Renal cortex interstitium (tissue), 15 donors: ENCODE measurements at places on chromosomes 1 and 21. TPM values are rescaled to one million over a fixed set of nuclear protein-coding genes. Genes with fewer than 3 reads are reported as not detected.

The FHAD1 gene
- 6.5 TPM for polyA plus RNA-seq

GRCh38 chr1:111450185-111450584 lies 921 bp downstream of the ATP5PB start:
- DNase-seq: no peak

GRCh38 chr1:1385931-1386330 lies 10.9 kb upstream of the AURKAIP1 start:
- no peak for DNase-seq

GRCh38 chr1:74468982-74469603 lies 43.3 kb downstream of the LRRC53 start:
- DNase-seq: peak; percentile 25

DNA sequence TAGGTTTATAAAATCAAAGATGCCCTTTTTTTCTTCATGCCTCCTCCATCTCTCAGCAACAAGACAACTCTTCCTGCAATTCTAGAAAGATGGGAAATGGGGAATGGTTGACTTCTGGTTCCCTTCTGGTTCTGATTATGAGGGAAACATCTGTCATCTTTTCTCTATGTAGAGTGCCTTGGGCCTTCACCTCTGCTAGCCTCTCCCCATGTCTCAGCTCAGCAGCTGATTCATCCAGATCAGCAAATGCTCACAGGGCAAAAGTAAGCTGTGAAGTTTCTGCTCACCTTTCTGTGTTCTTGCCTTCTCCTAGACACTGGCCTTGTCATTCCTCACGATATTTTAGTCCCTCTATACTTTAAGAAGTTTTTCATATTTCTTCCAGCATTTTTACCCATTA lies 17.8 kb upstream of the BECN2 start:
- no peak for DNase-seq

DNA sequence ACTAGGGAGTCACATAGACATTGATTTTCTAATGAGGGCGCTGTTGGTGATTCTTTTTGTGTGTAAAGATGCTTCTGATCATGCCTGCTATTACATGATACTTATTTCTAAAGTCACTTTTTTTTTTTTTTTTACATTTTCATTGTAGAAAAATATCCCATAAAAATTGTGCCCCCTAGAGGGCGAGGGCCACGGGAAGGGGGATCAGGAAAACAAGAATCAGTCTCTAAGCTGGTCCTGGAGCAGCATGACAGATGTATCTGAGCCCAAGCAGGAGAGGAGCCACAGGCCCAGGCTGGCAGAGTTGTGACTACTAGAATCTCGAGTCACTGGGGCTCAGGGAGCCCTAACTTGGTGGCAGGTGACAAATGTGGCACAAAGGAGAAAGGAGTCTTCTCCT lies 28.1 kb downstream of the ZSCAN20 start:
- no peak for DNase-seq

GRCh38 chr1:237700181-237700580 lies 190.5 kb downstream of the ZP4 start:
- no peak for DNase-seq

- DNase-seq: no peak
Observed at GRCh38 chr21:38925923-38926322, 120.2 kb downstream of the ETS2 start.

DNA sequence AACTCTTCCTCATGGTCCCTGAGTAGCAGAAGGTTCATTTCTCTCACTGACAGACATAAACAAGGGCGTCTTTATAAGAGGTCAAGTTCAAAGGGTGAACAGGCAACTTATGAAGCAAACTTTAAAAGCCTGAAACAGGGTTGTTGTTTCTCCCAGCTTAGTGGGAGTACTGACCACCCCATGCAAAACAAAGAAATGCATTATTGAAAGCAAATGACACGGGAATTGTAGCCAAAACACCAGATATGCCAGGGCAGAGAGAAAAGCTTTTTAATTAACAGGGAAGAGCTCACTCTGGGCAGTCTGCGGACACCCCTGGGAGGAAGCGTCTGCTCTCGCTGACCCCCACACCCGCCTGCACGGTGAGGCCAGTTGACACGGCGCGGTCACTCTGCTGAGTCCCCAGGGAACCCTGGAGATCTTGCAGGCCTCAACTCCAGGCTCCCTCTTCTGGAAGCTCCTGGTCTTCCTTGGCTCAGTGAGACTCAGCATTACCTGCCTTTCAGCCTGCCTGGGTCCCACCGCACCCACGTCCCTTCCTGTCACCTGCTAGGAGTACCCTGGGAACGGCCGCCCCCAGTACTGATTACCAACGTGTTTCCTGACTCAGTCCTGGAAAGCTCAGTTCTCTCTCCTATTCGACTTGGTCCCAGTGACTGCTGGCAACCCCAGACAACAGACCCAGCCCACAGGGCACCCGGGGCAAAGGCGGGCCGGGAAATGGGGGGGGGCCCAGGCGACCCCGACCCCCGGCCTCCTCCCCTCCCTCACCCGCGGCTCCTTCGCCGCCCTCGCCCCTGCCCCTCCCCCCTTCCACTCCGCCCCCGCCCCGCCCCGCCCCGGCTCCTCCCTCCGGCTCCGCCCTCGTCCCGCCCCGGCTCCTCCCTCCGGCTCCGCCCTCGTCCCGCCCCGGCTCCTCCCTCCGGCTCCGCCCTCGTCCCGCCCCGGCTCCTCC lies 972 bp downstream of the CFAP410 start:
- DNase-seq: peak; percentile 50

DNA sequence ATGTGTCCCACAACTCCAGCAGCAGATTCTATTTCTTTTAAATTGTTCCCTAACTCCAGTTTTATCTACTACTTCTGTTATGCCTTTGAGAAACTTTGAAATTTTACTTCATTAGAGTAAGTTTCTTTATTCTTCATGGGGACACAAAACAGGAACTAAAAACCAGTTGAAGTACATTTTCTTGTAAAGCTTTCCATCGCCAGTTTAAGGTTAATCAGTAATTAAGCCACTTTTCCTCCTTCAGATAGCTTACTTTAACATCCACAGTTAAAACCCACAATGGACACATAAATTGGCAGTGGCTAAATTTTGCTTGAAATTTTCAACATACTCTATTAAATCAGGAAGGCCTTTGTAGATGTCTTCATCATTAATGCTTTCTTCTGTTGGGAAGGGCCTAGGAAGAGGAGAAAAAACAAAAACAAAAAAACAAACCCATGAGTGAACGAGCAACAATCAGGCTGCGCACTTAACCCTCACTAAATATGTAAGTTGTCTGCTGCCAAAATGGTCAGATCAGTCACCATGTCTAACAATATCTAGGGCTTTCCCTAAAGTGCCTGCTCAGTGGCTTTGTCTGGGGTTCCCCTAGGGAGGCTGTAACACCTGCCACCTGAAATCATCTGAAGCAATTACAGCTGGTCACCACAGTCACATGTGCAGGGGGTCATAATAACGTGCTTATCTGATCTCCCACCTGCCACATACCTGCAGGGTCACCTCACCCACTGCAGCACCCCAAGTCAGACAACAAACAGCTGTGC lies 187.9 kb downstream of the VAV3 start:
- DNase-seq: no peak

The ZBTB18 gene
- polyA plus RNA-seq: 22.3 TPM

DNA sequence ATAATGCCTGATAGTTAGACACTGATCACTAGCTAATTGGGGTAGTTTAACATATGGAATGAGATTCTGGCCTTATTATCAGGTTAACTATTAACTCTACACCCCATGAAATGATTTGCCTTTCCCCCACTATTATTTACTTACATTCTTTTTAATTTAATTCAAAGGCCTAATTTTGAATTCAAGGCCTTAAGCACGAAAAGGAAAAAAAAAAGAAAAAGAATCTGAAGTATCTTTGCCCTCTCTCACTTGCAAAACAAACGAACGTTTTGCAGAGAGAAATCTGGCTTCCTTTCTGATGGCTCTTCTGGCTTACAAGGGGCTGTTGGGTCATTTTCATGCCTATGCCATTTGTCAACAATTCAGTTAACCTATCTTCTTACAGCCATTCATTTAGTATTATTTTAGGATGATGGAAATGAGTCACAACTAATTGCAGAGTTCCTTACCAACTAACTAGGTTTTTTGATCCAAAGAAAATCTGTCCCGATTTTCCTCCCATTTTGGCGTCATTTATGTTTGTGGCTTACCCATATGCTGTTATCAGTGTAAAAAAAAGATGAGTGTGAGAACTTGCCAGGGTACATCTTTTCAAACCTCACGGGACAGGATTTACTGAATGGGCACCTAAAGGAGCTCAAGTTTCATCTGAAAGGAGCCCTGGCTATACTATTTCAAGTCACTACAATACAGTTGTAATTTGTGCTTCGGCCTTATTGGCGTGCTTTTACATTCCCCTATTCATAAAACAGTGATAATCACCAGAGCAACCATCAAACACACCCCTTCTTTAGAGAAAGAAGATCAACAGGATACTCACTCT lies 1.9 kb upstream of the ERRFI1 start:
- no peak for DNase-seq

DNA sequence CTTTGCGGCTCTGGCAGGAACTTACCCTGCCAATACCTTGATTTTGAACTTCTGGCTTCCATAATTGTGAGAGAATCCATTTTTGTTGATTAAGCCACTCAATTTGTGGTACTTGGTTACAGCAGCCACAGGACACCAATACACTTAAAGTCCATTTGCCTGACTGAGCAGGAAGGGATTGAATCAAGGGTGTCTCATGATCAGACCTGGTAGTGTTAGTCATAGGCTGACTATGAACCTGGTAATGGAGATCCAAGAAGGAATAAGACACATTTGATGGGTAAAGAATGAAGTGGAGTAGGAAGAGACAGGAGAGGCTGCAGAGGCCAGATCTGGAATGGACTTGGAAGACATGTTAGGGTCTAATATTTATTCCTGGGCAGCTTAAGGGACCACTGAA lies 31.2 kb upstream of the MAP1LC3C start:
- DNase-seq: no peak

- no peak for DNase-seq
Observed at GRCh38 chr1:240495601-240496000, 116.4 kb downstream of the GREM2 start.

DNA sequence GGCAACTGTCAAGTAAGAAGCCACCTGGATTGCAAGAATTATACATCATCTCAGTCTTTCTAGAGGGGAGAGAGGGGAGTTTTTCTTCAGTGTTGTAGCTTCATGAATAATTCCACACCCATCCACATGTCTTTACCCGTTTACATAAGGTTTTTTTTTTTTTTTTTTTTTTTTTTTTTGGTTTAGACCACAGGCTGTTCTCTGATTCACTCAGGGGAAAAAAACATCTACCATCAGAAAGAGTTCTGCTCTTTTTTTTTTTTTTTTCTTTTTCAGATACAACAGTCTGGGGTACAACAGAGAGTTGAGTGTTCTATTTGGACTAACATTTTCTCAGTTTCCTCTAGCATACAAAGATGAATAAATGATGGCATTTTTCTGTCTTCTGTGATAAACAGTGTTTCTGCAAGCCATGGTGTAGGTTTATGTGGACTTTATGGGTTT lies 4.9 kb upstream of the KIF14 start:
- no peak for DNase-seq

The ADORA3 gene
- polyA plus RNA-seq: 0.50 TPM

The ROR1 gene
- 35.7 TPM for polyA plus RNA-seq

- no peak for DNase-seq
Observed at GRCh38 chr1:235450886-235451483, 53.3 kb downstream of the B3GALNT2 start.

- no peak for DNase-seq
Observed at GRCh38 chr1:244340396-244340795, 111.3 kb downstream of the ADSS2 start.

The RPE65 gene
- 0.31 TPM for polyA plus RNA-seq

The AMY2A gene
- polyA plus RNA-seq: 0.30 TPM

- DNase-seq: no peak
Observed at GRCh38 chr1:223674119-223674890, 8.8 kb upstream of the CAPN8 start.

- no peak for DNase-seq
Observed at GRCh38 chr1:229224308-229224707, 46.6 kb upstream of the RAB4A start.
